ENCODE measurements at places on chromosomes 12 and 14.

DNA sequence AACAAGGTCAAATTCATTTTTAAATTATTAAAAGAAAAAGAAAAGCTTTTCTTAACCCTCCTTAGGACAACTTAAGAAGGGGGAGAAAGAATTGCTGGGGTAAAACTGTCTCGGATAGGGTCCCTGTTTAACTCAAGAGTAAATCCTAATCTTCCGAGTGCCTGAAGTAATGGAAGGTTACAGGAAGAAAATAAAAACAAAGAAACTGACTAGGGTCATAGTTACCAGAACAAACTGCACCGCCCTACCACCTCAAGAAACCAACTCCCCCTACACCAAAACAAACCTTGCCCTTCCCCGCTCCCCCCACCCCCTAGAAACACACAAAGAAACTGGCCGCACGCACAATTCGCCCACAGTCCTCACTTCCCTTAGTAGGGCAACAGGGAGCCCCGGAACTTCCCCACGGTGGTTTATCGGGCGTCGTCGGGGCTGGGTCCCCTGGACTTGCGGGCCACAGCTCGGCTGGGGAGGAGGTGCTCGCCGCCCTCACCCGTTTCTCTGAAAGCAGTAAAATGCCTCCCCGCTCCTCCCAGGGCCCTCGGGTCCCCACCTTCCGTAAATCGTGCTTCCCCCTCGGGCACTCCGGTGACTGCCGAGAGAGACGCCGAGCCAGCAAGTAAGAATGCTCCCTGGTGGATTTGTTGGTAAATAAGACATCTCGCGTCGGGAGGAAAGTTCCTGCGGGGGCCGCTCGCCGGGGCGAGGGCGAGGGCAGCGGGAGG lies 2.4 kb downstream of the SINHCAF start:
- DNase-seq, result no peak

DNA sequence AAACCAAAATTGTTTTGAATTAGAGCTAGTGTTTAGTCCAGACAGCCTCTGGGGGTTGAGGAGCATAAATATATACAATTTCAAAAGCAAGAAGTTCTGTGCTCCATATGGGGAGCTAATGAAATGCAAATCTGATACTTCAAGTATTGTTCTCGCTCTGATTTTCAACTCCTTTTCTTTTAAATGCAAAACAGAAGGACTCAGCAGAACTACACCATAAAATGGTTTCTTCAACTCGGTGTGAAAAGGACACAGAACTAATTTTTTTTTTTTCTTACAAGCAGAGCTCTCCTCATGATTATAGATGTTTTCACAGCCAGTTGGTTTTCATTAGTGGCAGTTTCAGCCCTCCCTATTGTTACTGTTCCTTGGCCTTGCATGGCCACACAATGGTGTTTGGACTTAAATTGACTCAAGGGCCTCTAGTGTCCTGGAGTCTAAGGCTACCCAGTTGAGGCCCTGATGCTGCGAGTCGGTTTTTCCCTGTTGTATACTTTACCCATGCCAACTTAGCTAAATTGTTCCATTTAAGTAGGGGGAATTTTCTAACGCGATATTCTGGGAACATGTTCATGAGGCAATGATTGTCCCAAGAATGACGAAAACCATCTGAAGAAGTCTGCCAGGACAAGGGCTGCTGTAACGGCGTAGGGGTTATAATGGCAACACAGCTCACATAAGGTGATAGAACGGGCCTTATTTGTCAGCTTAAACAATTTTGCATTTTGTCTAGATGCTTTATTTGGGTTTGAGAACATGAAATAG lies 120.3 kb downstream of the GPR135 start:
- no peak for DNase-seq

GRCh38 chr12:126952096-126953007 lies 1314.6 kb upstream of the TMEM132C start:
- DNase-seq, result no peak

GRCh38 chr14:69464379-69464778 lies 20.1 kb upstream of the PLEKHD1 start:
- DNase-seq, result no peak

DNA sequence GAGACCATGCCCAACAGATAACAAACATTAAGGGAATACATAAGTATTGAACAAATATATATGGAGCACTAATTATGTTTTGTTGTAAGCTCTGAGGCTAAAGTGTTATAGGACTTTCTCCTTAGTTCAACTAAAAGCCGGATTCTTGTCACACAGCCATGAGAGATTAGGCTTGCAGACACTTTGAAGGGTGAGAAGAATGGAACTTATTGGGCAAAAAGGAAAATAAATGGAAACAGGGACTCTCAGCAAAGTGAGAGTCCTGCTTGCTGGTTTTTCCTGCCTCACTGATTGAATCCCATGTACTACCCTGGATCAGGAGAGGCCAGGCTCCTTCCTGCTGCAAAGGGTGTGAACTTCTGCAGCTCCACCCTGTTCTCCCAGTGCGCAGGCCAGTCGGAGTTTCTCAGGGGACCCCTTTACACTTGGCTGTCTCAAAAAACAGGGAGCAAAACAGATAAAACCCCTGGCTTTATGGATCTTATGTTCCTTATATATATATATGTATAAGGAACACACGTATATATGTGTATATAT lies 77.1 kb upstream of the FUT8 start:
- no peak for DNase-seq

DNA sequence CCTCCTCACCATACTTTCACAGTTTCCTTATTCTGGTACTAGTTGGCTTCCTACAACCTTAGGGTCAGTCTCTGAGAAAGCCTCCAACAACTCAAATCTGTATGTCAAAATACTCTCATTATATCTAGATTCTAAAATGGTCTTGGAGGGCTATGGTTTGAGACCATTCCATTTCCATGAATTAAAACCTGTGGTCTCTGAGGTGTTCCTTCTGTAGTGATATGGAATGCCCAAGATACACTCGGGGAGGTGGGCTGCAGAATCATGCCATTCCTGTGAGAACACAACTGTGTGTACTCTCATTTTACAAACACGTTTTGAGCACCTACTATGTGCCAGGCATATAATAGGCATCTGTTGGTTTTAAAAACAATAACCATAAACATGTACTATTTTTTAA lies 74.0 kb downstream of the FERMT2 start:
- no peak for DNase-seq

- no peak for DNase-seq
Measured at GRCh38 chr14:94969766-94970165, 187.6 kb downstream of the DICER1 start.

DNA sequence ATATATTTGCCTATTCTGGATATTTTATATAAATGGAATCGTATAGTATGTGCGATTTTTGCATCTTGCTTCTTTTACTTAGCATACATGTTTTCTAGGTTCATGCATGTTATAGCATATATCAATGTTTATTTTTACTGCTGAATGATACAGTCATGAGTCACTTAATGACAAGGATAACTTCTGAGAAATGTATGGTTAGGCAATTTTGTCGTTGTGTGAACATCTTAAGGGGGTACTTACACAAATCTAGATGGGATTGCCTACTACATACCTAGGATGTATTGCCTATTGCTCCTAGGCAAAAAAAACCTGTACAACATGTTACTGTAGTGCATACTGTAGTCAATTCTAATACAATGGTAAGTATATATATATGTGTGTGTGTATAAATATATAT lies 8.8 kb downstream of the USP15 start:
- DNase-seq, result no peak

GRCh38 chr12:24615967-24616411 lies 332.9 kb downstream of the BCAT1 start:
- no peak for DNase-seq

GRCh38 chr14:100211893-100212292 lies 27.1 kb upstream of the YY1 start:
- no peak for DNase-seq

DNA sequence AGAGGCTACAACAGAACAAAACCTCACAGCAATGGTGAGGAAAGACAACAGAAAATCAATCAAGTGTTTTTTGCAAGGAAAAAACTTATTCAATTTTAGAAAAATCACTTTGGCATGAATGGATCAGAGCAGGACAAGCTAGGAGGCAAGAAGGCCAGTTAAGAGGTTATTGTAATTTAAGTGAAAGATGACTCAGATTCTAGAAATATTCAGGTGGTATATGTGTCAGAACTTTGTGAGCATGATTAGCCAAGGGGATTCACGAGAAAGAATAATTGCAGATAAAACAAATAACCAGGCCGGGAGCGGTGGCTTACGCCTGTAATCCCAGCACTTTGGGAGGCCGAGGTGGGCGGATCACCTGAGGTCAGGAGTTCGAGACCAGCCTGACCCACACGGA lies 12.7 kb downstream of the GCH1 start:
- no peak for DNase-seq

GRCh38 chr12:57524814-57525614 lies 2.4 kb downstream of the MBD6 start:
- no peak for DNase-seq

DNA sequence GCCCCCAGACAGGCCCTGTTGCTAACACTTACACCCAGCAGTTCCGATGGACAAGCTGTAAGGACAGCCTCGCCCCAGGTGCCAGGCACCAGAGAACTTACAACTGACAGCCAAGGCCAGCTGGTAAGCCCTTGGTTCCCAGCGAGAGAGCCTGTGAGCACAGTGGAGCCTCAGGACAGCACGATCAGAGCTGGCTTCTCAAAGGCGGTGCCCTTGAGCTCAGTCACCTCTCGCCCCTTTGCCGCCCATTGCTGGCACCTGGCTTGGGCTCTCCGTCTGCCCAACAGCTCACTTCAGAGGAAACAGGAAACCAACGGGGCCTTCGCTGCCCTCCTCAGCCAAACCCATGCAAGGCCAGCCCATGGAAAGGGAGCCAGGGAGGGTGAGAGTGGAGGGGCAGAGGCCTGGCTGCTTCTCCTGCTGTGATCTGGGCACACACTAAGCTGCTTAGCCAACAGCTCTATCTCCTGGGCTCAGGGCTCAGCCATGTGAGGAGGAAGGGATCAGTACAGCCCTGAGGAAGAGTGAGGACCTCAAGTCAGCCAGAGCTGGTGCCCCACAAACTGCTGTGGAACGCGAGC lies 98.5 kb downstream of the SINHCAF start:
- DNase-seq, result no peak

DNA sequence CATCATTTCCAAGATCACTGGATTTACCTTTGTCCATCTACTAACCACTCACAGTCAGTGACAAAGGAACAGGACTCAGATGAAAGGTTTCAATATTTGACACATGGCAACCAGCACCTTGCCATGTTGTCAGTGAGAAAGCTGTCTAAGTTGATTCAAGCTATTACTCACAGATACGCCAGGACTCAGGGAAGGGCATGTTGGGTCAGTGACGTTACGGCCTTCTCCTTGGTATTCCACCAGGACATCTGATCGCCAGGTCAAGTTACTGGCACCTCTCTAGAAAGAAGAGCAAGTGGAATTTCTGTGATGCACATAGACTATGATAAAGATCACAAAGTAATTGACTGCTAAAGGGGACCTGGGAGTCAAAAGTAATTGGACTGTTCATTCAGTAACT lies 36.4 kb downstream of the GNS start:
- DNase-seq, result no peak

- no peak for DNase-seq
Measured at GRCh38 chr12:96360550-96360949, 39.7 kb downstream of the CDK17 start.

DNA sequence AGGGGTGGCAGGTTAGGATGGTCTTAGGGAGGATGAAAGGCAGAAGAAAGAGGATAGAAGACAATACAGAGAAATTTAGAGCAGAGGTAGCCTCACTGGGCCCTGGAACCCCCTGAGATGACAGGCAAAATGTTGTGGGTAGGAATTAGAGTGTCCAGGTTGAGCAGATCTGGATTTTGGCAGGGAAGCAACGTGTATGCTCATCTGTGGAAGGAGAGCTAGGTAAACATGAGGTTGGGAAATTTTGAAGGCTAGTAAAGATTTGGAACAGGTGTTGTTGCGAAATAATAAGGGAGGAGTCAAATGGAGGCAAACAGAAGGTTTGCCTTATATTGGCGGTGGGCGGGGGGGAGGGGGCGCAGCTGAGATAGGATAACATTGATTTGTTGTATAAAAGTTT lies 5.3 kb downstream of the HSD17B6 start:
- no peak for DNase-seq

- no peak for DNase-seq
Measured at GRCh38 chr12:102390068-102390467, 90.3 kb downstream of the IGF1 start.

DNA sequence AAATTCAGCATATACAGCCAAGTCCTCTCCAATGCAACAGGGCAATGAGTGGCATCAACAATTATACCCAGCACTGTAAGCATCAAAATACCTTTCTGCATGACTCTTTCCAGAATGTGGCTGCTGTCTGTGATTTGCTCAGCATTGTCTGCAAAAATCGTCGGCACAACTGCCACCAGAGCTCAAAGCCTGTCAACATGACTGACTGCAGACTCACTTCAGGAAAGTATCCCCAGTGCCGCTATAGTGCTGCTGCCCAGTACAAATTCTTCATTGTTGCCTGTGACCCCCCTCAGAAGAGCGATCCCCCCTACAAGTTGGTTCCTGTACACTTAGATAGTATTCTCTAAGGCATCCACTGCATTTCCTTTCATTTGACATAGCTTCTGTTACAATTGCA lies 735 bp downstream of the RNASE6 start:
- no peak for DNase-seq

GRCh38 chr14:102490456-102490855 lies 19.1 kb downstream of the ANKRD9 start:
- no peak for DNase-seq

DNA sequence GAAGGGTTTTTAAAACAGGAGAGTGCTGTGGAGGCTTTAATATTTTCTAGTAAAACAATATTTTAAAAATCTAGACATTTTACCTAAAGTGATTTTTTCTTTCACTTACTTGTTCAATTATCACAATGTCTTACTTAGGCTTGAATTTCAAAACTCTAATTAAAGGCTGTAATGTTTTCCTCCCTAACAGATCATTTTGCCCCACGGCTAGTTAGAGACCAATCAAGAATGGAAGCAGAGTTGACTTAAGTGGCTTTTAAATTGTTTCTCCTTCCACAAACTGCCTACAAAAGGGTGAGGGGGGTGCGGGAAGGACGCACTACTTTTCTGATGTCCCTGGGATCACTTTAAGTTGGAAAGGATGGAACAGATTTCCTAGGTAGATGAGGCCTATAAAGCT lies 9.5 kb upstream of the CFL2 start:
- no peak for DNase-seq

DNA sequence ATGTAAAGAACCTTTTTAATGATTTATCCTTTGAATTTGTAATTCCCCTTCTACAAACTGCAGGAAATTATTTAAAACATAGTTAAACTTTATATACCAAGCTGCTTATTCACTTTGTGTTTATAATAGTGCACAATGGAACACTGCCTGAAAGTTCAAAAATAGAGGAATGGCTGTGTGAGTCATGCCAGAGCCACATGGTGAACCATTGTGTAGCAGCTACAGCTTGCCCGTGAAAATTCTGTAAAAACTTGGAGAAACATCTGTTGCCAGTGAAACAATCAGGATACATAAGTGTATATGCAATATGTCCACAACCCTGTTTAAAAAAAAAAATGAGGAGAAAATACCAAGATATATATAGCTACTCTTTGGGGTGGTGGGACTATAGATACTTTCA lies 59.5 kb downstream of the VEZT start:
- peak; percentile 3 for DNase-seq

- no peak for DNase-seq
Measured at GRCh38 chr12:110677206-110677911, 11.6 kb downstream of the HVCN1 start.

- no peak for DNase-seq
Measured at GRCh38 chr12:78756936-78757335, 107.6 kb upstream of the SYT1 start.

- DNase-seq, result no peak
Measured at GRCh38 chr12:73383584-73384222, 1111.5 kb downstream of the TRHDE start.

All from amniotic stem cell (primary cell).